ENCODE measurements at places on chromosomes 4 and X. TPM values are rescaled to one million over a fixed set of nuclear protein-coding genes. Genes with fewer than 3 reads are reported as not detected.

The PRPS2 gene
- 41.8 TPM for total RNA-seq

The TLR6 gene
- 0.99 TPM for total RNA-seq

The PPP1R2C gene
- not detected for total RNA-seq

The SSX7 gene
- total RNA-seq = not detected

The SYTL4 gene
- 19.1 TPM for total RNA-seq

The ABCE1 gene
- 50.4 TPM for total RNA-seq

The ARHGEF38 gene
- total RNA-seq = 24.6 TPM

DNA sequence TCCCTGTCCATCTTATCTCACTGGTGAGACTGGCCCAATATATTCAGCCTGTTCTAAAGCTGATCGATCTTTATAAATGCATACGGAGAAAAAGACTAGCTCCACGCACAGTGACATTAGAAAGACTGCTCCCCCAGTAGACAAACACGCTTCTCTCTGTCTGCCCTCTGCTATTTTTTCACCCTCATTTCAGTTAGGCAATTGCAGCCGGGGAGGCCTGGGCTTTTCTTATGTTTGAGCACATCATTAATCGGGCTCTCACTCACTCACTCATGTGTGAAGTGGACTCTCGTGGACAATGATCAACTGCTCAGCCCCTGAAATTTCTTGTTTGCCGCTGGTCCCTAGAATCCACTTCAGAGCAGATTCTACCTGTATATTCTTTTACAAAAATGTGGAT is 824.7 kb upstream of the TENM3 start:
- H3K36me3 ChIP-seq = no peaks in the 10 kb centered on the region
- no peak overlapping the region for H3K27ac ChIP-seq
- no peaks in the 10 kb centered on the region for H3K27me3 ChIP-seq
- DNase-seq = no peak
- no peak overlapping the region for H3K4me3 ChIP-seq
- H3K4me1 ChIP-seq = no peaks in the 10 kb centered on the region

GRCh38 chr4:130359542-130359941 is 1263.6 kb downstream of the C4orf33 start:
- H3K4me1 ChIP-seq = no peaks in the 10 kb centered on the region
- H3K27ac ChIP-seq = no peak overlapping the region
- H3K36me3 ChIP-seq = no peaks in the 10 kb centered on the region
- H3K27me3 ChIP-seq = no peaks in the 10 kb centered on the region

GRCh38 chr4:139011225-139011950 is 4.2 kb upstream of the NOCT start:
- no peak for DNase-seq
- no peaks in the 10 kb centered on the region for H3K27me3 ChIP-seq
- H3K36me3 ChIP-seq = no peaks in the 10 kb centered on the region
- peaks cover 14% of the 10 kb centered on the region for H3K4me1 ChIP-seq
- H3K27ac ChIP-seq = no peak overlapping the region

DNA sequence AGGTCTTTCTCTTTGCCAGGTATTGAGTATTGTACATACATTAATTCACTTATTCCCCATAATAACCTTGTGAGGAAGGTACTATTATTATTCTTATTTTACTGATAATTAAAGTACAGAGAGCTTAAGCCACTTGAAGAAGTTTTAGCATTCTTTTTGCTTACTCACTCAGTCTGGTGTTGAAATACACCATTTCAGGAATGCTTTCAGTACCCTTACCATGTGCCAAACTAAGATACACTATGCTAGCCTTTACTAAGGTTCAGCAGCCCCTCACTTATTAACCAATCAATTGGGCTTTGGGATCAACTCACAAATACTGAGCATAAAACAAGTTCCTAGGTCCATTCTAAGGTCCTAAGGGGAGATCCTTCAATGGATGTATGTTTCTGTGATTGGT is 179.0 kb upstream of the FGF13 start:
- DNase-seq = no peak
- H3K27me3 ChIP-seq = no peaks in the 10 kb centered on the region
- H3K36me3 ChIP-seq = no peaks in the 10 kb centered on the region
- no peaks in the 10 kb centered on the region for H3K4me1 ChIP-seq

DNA sequence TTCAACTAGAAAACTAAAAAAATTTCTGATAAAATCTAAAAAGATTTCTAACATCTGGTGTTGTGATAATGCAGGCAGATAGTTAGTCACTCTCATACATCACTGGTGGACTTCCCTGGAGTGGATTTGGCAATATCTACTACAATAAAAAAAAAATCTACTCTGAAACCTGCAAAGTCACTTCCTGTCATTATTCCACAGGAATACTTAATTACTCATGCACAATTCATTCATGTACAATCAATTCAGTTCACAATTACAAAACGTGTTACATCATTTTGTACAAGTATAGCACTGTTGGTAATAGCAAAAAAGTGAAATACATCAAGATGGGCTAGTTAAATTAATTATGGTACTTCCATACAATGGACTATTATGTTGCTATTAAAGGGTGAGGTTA is 16.5 kb upstream of the RHOH start:
- H3K4me1 ChIP-seq = peaks cover 6% of the 10 kb centered on the region
- no peak for DNase-seq
- H3K27ac ChIP-seq = no peak overlapping the region
- no peak overlapping the region for H3K4me3 ChIP-seq
- no peaks in the 10 kb centered on the region for H3K27me3 ChIP-seq

- H3K36me3 ChIP-seq = peaks cover 3% of the 10 kb centered on the region
- H3K27ac ChIP-seq = no peak overlapping the region
- no peaks in the 10 kb centered on the region for H3K4me1 ChIP-seq
- no peak for DNase-seq
- H3K27me3 ChIP-seq = no peaks in the 10 kb centered on the region
- H3K4me3 ChIP-seq = no peak overlapping the region
Observed at GRCh38 chr4:77910676-77911075, 48.0 kb downstream of the MRPL1 start.

GRCh38 chr4:110950731-110951130 is 327.9 kb upstream of the PITX2 start:
- no peak overlapping the region for H3K4me3 ChIP-seq
- no peak for DNase-seq
- no peaks in the 10 kb centered on the region for H3K27me3 ChIP-seq

DNA sequence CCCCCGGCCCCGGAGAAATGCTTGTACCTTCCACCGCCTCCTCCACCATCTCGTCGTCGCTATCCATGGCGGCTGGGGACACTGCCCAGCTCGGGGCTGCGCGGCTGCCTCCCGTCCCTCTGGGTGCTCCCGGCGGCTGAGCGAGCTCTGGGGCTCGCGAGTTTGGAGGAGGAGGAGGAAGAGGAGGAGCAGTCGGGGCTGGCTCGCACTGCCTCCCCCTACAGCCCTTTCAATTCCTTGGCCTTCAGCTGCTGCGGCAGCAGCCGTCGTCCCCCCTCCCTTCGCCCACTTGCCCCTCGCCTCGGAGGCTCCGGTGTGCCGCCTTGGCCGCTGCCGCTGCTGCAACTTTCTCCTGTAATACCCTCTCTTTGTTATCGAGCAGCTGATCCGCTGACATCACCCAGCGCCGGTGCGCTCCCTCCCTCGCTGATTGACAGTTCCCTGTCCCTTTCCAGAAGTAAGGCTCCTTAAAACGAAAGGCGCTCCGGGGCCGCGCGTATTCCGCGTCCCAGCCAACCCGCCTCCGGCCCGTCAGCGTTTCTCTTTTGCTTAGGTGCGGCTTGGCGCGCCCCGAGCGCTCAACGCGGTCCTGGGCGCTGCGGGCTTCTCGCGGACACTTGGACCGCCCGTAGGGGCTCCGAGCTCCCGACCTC is at the start of gene SETD7:
Gene SETD7, minus strand, starts transcription at position 149 of the 653 bp plus-strand sequence. Its CDS starts 82 bp downstream, at position 67.
- H3K27me3 ChIP-seq = no peaks in the 10 kb centered on the region
- H3K27ac ChIP-seq = peak within 1 kb of the TSS; percentile 99
- H3K36me3 ChIP-seq = no peaks in the 10 kb centered on the region
- peak within 1 kb of the TSS; percentile 62 for H3K4me3 ChIP-seq
- H3K4me1 ChIP-seq = peaks cover 66% of the 10 kb centered on the region

All from body of pancreas (tissue), 4 donors.